SJSA1 (cell line): ENCODE measurements at places on chromosomes 2 and 18. TPM values are rescaled to one million over a fixed set of nuclear protein-coding genes. Genes with fewer than 3 reads are reported as not detected.

- DNase-seq = no peak
Measured at GRCh38 chr18:64416990-64417389, 268.1 kb upstream of the LINC00305 start.

GRCh38 chr2:43778233-43778632, 4.4 kb downstream of the DYNC2LI1 start:
- no peak for DNase-seq

DNA sequence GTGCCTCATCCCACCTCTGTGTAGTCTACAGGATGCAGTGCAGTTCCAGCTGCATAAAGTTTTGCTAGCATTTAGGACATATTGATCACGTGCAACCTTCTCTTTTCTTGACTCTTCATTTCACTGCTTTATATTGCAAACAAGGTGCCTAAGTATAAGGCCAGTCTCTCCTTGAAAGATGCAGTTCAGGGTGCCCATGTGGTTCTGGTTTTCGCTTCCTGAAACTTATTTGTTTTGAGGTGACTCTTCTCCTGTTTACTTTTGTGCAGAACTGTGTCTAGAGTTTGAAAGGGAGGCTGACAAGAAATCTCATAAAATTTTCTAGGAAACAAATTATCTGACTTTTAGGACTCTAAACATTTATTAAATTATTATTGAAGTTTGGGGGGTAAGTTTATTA, 189.9 kb downstream of the UBE2E3 start:
- no peak for DNase-seq

DNA sequence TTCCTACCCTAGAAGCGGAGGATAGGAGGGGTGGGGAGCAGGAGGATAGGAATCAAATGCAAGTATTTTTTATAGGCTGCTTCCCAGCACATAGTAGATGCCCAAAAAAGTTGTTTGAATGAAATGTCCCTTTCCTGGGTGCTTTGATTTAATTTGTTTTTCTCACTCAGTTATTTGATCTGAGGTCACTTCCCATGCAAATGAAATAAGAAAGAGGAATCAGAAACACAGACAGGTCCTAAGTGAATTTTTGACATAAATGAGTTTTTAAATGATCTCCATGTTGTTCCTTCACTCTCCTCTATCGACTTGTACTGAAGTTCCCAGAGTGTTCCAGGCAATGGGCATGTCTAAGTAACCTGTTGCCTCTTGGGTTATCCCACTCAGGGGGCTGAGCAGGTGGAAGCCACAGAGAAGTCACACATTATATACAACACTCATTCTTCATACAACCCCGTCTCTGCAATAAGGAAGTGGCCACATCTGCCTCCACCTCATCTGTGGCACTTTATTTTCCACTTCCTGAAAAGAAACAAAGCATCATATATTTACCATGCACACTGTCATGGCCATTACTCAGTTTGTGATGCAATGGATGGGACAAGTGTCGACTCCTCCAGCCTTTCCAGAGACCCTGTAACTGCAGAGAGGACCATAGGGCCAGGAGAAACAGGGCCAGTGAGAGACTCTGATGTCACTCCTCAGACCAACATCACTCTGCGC, 81.9 kb upstream of the ZNF397 start:
- DNase-seq = no peak

DNA sequence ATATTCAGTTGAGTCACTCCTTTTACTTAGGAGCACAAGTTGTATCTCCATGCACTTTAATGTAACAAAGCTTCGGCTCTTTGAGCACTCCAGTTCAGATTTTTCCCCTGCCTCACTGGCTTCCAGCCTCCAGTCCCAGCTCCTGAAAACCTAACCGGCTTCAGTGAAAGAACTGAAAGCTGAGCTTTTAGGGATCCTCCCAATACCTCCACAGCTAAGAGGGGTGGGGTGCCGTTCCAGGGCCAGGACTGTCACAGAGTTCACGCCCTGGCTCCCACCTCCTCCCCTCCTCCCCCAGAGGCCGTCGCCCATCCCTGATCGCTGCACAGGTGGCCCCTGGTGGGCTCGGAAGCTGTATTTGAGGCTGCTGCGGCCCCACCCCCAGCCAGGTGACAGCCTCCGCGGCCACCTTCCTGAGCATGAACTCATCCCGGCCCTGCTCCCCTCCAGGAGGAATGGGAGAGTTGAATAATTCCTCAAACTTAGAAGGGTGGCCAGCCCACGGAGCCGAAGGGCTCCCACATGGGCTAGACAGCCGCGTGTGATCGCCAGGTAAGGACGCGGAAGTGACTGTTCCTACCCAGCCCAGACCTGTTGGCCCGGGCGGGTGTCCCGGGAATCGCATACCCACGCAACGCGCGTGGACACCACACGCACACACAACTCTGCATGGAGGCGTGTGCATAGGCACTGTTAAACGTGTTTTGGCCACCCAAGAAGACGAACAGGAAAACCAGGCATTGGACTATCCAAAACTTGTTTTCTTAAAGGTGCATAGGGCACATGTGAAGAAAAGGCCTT, 1.8 kb downstream of the MYO5B start:
- DNase-seq = no peak

DNA sequence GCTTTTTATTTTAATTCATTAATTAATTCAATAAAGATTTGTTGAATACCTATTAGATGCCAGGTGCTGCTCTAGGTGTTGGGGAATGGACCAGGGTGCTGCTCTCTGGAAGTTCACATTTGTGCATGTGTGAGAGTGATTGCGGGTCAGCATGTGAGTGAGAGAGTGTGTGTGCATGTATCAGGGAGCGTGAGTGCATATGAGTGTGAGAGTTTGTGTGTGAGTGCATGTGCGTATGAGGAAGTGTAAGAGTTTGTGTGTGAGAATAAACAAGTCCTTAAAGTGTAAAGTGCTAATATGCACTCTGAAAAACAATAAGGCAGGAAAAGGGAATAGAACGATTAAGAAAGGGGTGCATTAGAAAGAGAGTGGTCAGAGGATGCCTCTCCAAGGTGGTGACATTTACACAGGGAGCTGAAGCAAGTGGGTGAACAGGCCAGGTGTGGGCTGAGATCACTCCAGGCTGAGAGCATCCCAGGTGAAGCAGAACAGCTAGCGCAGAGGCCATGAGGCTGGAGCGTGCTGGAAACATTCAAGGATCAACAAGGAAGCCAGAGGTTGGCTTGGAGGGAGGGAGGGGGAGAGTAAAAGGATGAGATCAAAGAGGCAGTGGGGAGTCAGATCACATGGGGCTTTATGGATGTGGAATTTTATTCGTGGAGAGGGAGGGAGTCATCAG, 50.5 kb upstream of the SLC1A4 start:
- no peak for DNase-seq

POMC gene
- total RNA-seq = not detected in 2 replicates

TSPYL6 gene
- total RNA-seq = not detected in 2 replicates

CFC1B gene
- total RNA-seq = not detected in 2 replicates

CRYBA2 gene
- not detected in 2 replicates for total RNA-seq
